ENCODE measurements at places on chromosomes 2 and 18. TPM values are rescaled to one million over a fixed set of nuclear protein-coding genes. Genes with fewer than 3 reads are reported as not detected.

- no peak for DNase-seq
These were observed 51.9 kb upstream of the FANCL start for GRCh38 chr2:58293056-58293455.

DNA sequence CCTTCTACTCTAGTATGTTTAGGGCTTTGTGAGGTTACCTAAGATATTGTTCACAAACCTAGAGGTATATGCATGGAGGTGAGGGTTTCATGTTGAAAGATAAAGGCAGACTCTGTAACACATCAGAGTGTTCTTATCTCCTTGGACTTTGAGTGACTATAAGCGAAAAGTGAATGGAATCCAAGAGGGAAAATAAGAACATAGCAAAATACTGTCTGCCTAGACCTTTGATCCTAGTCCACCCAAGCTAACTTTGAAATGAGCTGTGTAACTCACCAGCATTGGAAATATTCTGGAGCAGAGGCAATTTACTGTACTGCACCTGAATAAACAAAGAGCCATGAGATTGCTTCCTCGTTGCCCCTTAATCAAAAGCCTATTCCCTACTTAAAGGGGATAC lies 28.2 kb upstream of the GALNT1 start:
- no peak for DNase-seq

DNA sequence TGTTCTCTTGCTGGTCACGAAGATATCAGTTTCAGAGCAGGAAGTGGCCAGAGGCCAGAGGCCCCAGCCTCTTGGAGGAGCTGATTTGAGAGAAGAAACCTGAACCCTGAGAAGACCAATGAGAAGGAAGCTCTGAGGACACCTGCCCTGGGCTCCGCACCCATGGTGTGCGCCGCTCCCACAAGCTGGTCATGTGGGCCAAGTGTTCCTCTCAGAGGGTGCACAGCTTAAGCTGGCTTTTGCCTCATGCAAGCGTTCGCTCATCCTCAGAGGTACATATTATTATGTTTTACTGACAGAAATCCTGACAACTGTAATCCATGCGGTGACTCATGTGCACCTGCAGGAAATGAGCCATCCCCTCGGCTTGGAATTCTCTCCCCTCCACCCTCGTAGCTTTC lies 316.1 kb upstream of the MYT1L start:
- DNase-seq: peak; percentile 61

GRCh38 chr2:241314226-241315092 lies 1.0 kb downstream of the HDLBP start:
- no peak for DNase-seq

DNA sequence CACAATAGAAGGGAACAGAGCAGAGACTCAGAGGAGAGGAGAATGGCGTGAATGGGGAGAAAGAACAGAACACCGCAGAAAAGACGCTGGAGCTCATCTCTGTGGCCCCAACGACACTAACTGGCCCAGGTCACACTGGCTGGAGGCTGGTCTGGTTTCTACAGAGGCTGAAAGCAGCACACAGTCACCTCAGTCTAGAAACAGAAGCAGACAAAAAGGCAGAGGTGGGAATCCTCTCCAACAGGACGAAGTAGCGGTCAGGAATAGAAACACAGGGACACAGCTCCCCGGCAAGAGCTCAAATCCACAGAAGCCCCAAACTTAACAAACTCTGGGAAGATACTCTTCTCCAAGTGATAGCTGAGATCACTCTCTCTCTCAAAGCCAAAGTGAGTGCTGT lies 9.2 kb downstream of the SLC66A2 start:
- no peak for DNase-seq

DNA sequence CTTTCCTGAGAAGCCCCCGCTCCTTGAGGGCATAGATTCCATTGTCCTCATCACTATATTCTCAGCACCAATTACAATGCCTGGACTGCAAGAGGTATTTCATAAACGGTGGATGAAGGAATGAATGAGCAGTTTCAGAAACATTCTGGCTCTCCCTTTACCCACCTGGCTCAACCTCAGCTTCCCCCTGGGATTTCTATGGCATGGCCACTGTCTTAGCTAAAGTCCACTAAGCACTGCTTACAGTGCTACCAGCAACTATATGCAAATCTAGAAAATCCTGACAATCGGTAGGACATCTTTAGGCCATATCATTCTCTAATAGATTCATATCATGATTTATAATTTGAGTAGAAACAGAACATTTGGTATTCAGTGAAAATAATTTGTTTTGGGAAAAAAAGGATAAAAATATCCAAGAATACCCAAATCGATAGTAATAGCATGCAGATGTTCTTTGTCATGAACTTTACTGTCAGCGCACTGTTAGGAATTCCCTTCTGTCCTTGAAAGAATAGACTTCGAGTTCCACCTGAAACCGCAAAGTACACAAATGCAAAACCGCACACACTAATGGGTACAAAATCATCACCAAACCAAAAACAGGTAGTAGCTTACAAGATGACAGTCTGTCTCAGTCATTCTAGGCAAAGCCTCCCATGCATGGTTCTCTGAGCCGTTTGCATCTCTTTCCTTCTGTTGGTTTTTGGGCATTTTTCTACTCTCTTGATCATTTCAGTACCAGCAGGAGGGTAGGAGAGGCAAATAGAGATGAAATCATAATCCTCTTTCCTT lies 303.6 kb upstream of the ID2 start:
- DNase-seq: no peak

GRCh38 chr2:157874997-157875640 lies 1.0 kb downstream of the ACVR1 start:
- peak; percentile 66 for DNase-seq

Gene CRYGC
- not detected for total RNA-seq

Gene DSG4
- 0.04 TPM for total RNA-seq

Gene QPCT
- not detected for total RNA-seq
